NCI-H1436 treated with DMSO at 0.1 percent for 48 hours (cell line): ENCODE measurements at places on chromosomes 3 and 15.

- no peak for DNase-seq
Observed at GRCh38 chr3:10015461-10015904, 10.8 kb upstream of the FANCD2 start.

- DNase-seq, result no peak
Observed at GRCh38 chr15:53974813-53975212, 3.4 kb upstream of the UNC13C start.

GRCh38 chr15:26132811-26133210 is 269.7 kb upstream of the ATP10A start:
- no peak for DNase-seq

- DNase-seq, result no peak
Observed at GRCh38 chr15:21267671-21268395, 172.5 kb downstream of the POTEB3 start.

DNA sequence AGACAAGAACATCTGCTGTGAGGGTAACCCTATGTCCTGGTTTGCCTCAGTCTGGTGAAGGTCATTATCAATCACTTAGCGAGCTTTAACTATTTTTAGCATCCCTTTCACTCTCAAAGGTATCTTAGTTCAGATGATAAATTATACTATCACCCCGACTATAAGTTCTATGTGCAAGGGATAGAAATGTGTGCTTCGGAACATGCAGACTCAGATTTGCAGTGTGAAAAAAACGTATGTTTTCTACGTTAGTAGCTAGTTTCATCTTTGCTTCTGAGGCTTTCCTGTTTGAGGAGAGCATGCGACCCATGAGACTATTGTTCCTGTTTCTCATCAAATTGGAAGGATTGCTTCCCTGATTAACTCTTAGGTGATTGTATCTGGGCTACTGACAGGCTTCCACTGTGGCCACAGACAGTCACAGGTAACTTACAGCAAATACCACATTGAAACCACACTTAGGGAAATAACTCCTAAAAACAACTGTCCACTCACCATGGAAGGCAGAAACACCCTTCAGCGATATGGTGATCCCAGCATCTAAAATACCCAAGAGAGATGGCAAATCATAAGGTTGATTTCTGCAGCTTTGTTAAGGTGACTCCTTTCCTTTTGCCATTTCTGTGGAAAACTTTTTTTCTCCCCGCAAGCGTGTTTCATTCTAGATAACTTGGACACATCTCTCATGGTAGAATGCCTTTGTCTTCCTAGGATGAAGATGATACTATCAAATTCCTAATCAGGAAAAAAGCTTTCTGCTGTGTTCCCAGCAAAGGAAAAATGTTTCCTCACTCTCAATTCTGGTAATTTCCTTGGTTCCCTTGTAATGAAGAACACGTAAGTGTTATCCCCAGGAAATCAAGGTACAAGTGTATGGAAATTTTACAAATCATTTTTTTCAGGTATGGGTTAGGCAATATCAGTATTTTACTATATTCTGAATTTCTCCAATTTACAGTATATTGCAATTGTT is 5.2 kb downstream of the GCSAM start:
- no peak for DNase-seq

- DNase-seq, result no peak
Observed at GRCh38 chr15:71471347-71471746, 339.0 kb upstream of the NR2E3 start.

DNA sequence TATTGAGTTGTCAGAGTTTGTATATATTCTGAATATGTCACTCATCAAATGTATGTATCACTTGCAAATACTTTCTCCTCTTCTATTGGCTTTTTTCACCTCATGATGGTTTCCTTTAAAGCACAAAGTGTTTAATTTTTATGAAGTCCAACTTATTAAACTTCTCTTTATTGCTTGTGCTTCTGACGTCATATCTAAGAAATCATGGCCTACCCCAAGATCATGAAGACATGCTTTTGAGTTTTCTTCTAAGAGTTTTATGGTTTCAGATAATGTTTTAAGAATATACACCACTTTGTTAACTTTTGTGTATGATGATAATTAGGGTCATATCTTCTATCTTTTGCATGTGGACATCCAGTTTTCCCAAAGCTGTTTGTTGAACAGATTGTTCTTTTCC is 417.2 kb upstream of the ATP10A start:
- DNase-seq, result no peak

DNA sequence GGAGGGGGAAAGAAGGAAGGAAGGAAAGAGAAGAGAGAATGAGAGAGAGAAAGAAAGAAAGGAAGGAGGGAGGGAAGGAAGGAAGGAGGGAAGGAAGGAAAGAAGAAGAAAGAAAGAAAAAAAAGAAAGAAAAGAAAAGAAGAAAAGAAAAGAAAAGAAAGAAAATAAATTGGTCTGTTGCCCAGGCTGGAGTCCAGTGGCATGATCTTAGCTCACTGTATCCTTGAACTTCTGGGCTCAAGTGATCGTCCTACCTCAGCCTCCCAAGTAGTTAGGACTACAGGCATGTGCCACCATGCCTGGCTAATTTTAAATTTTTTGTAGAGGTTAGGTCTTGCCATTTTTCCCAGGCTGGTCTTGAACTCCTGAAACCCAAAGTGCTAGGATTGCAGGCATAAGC is 11.6 kb upstream of the RNF7 start:
- no peak for DNase-seq

DNA sequence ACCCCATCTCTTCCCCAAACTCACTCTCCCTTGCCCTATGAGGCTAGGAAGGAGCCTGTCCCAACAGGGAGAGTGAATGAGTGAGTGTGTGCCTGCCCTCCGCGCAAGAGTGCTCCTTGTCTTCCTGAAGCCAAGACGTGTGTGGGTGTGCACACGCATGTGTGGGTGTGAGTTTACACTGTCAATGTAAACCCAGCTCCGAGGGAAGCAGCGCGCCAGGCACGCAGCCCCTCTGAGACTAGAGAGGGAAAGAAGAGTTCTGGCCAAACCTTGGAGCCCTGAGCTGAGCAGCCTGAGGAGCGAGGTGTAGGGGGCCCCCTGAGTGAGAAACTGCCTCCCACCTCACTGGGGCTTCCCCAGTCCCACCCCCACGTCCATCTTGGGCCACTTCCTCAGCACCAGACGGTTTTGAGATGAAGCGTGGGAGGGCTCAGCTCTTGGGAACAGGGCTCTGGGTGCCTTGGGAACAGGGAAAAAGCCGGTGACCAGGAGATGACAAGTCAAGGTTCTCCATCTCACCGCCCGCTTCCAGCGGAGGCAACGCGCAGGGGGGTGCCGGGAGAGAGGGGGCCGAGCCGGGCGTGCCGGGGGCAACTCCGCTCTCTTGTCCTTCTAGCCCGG is 5.1 kb downstream of the MECOM start:
- DNase-seq, result no peak

- no peak for DNase-seq
Observed at GRCh38 chr3:184015381-184016019, 2.2 kb downstream of the ABCC5 start.

GRCh38 chr3:5321666-5322340 is 134.3 kb downstream of the EDEM1 start:
- DNase-seq, result no peak

DNA sequence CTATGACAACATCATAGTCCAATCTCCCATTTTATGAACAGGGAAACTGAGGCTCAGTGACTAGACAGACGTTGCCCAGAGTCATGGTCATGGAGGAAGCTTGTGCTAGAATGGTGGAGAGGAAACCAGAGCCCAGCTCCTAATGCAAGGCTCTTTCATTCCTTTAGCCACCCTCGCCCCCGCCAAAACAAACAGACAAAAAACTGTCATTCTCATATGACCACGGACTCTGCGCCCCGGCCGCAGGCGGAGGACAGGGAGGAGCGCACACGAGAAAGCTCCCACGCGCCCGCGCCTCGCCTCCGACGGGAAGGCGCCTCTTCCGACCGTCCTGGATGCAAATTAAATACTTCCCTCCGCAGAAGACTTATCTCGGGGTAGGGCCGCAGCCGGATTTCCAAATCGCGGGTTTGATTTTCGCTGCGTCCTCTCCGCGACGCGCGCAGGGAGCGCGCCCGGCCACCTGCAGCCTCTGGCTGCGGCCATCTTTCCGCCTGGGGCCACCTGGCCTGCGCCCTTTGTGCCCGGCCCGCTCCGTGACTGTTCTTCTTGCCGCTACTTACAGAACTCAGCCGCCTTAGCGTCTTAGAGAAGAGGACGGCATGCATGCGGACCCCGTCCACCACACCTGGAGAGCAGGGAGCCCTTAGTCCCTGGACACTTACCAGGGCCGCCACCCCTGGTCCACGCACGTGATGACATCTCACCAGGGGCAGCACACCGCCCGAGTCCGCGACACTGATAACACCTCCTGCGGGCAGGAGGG is 670 bp upstream of the ATP13A3 start:
- no peak for DNase-seq

DNA sequence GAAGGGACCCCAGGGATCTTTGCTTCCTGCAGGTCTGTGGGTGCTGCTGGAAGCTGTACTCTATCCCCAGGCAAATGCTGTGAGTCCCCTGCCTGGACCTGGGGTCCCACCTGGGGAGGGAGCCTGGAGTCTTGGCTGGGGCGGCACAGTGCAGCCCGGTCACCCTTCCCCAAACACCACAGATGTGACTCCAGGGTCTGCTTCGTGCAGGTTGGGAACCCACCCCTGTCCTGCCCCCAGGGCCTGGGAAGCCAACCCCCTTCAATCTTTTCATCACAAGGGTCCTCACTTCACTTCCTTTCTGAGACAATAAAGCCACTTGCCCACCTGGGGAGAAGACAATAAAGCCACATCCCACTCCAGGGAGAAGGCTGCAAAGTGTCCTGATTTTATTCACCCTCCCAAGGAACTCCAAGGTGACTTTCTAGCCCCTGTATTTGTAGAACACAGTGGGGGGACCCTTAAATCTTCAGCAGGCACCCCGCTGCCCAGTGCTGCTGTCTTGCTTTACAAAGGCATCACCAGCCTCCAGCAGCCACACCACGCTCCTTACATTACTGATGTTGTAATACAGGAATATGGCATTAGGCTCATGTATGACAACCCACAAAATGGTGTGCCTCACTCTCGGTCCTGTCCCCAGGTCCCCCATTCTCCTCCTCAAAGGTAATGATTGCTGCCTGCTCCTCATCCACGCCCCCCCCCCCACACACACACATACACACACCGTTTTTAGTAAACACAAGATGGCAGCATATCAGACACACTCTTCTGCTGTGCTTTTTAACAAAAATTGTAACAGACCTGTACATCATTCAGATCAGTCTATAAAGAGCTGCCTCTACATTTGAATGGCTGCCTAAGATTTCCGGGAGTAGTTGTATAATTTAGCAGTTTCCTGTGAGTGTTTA is 9.9 kb downstream of the C3orf22 start:
- DNase-seq, result no peak

DNA sequence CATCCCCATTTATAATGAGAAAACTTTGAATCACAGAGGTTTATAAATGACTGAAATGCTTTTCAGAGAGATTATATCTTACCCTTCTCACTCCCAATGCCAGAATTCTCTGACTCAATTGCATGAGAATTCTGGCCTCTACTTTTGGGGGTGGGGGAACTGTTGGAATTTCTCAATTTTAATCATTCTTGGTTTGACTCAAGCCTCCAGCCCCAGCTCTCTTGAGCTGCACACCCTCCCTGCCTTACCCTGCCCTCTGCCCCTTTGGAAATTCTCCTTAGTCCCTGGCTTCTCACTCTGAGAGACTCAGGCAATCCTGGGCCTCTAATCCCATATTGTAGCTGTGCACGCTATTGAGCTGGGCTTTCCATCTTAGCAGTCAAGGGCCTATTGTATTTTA is 44.2 kb downstream of the ZNF589 start:
- no peak for DNase-seq

DNA sequence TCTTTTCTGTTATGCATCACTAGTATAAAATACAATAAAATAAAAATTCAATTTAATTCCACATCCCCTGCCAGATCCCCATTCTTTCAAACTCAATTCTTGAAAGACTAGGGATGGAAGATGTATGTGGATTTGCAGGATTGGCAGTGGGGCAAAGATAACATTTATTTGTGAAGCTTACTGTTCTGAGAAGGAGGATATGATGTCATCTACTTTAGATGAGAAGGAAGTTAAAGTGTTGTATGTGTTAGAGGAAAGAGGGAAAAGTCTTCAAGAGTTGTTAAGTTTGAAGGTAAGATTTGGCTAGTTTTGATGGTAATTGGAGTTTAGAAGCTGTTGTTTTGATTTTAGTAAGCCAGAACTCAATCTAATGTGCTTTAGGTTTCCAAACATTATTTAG is 845.1 kb upstream of the NR2F2 start:
- no peak for DNase-seq

- no peak for DNase-seq
Observed at GRCh38 chr3:129233538-129233937, 15.9 kb upstream of the COPG1 start.

DNA sequence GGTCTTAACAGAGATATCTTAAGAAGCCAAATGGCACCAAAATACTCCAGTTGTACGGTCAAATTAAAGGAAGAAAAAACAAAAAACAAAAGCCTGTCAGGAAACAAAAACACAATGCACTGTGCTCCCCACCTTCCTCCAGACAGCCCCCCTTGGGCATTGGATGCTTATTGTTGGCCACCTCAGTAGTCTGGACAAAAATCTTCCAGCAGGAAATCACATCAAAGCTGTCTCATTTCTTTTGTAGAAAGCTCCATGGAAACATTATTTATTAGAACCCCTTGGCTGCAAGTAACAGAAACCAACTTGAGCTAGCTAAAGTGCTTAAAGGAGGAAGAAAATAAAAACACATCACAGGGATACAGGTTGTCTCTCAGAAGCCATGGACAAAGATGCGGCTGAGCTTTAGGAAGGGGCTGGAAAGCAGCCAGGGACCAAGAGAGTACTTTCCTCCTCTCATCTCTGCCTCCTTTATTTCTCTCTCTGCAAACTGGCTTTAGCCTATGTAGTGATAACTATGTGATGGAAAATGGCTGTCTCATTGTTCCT is 651.5 kb upstream of the ADAMTS9 start:
- DNase-seq, result no peak

- no peak for DNase-seq
Observed at GRCh38 chr15:26103002-26103404, 239.9 kb upstream of the ATP10A start.

DNA sequence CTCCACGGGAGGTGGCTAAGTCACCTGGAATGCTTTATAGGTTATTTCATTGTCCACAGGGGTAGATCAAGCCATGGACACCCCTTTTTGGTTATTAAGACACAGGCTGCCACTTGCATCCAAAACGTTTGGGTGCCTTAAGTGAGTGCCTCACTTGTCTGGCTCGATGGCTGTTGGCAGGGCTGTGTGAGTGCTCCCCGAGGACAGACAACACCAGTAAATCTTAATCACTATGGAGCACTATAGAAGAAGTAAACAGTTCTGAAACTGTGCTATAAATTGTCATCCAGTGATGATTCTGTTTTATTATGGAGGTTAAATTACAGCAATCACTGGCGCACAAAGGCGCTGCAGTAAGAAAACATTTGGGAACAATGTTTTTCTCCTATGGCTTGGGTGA is 215.5 kb downstream of the CACNA2D3 start:
- DNase-seq, result peak; percentile 47

- DNase-seq, result no peak
Observed at GRCh38 chr15:76730262-76730661, 174.9 kb downstream of the SCAPER start.

DNA sequence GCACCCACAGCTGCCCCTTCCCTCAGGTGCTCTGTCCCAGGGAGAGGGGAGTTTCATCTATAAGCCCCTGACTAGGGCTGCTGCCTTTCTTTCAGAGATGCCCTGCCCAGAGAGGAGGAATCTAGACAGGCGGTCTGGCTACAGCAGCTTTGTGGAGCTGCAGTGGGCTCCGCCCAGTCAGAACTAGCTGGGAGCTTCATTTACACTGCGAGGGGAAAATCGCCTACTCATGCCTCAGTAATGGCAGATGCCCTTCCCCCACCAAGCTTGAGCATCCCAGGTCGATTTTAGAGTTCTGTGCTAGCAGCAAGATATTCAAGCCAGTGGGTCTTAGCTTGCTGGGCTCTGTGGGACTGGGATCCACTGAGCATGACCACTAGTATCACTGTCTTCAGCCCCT is 181.2 kb upstream of the RARB start:
- no peak for DNase-seq
